ENCODE measurements at places on chromosomes 4 and X. TPM values are rescaled to one million over a fixed set of nuclear protein-coding genes. Genes with fewer than 3 reads are reported as not detected.

CENPI gene
- 8.9 TPM for total RNA-seq

TMEM31 gene
- total RNA-seq, result not detected

XG gene
- not detected for total RNA-seq

CITED1 gene
- total RNA-seq, result 1.3 TPM

ANKRD17 gene
- total RNA-seq, result 24.9 TPM

RASL11B gene
- not detected for total RNA-seq

TMPRSS11F gene
- not detected for total RNA-seq

PWWP3B gene
- not detected for total RNA-seq

IGSF1 gene
- 0.39 TPM for total RNA-seq

FMR1NB gene
- total RNA-seq, result not detected

AMMECR1 gene
- 9.4 TPM for total RNA-seq

RAB9B gene
- total RNA-seq, result 0.05 TPM

SPANXN4 gene
- total RNA-seq, result not detected

ZNF732 gene
- not detected for total RNA-seq

NOX1 gene
- total RNA-seq, result 0.10 TPM

ADH7 gene
- total RNA-seq, result not detected

POU3F4 gene
- not detected for total RNA-seq

HSFX2 gene
- not detected for total RNA-seq

DUX4 gene
- total RNA-seq, result not detected

MAGEC2 gene
- not detected for total RNA-seq

CYSLTR1 gene
- total RNA-seq, result not detected

EIF1AX gene
- total RNA-seq, result 117 TPM

CT47A1 gene
- not detected for total RNA-seq

SLITRK4 gene
- total RNA-seq, result 0.02 TPM

CTAG1B gene
- total RNA-seq, result not detected

BEX4 gene
- 1.9 TPM for total RNA-seq

CXCR3 gene
- not detected for total RNA-seq

APLN gene
- total RNA-seq, result 0.88 TPM

NPY5R gene
- not detected for total RNA-seq

SOX3 gene
- total RNA-seq, result not detected

Data from A549 treated with DMSO at 1 μM for 4 hours (cell line).